HT1080 (cell line): ENCODE measurements at places on chromosomes 2 and 18. TPM values are rescaled to one million over a fixed set of nuclear protein-coding genes. Genes with fewer than 3 reads are reported as not detected.

ZNF385B gene
- total RNA-seq: 1.4 and 3.2 TPM in 2 replicates

VWC2L gene
- total RNA-seq: not detected in 2 replicates

C2orf78 gene
- total RNA-seq: not detected in 2 replicates

DSEL gene
- 4.6 and 4.9 TPM in 2 replicates for total RNA-seq

RAB6D gene
- total RNA-seq: not detected in 2 replicates

REG1A gene
- not detected in 2 replicates for total RNA-seq

TLX2 gene
- total RNA-seq: not detected in 2 replicates

MC2R gene
- total RNA-seq: not detected in 2 replicates

TFCP2L1 gene
- 0.10 and 0.33 TPM in 2 replicates for total RNA-seq

TCF23 gene
- not detected in 2 replicates for total RNA-seq

DYNAP gene
- total RNA-seq: 0.03 TPM in 1 of 2 replicates, not detected in the other

ERBB4 gene
- total RNA-seq: 0.02 TPM in 1 of 2 replicates, not detected in the other

NLRC4 gene
- total RNA-seq: not detected in 2 replicates

PAX3 gene
- total RNA-seq: not detected in 2 replicates

ZAP70 gene
- total RNA-seq: 0.47 TPM in 1 of 2 replicates, not detected in the other

STON1 gene
- total RNA-seq: 0.07 and 0.79 TPM in 2 replicates

DQX1 gene
- total RNA-seq: 0.13 and 0.18 TPM in 2 replicates

SERPINB4 gene
- not detected in 2 replicates for total RNA-seq

NOSTRIN gene
- not detected in 2 replicates for total RNA-seq

CNGA3 gene
- not detected in 2 replicates for total RNA-seq

MPP4 gene
- 26.4 and 31.2 TPM in 2 replicates for total RNA-seq

SP140 gene
- 6.9 and 9.3 TPM in 2 replicates for total RNA-seq

ACMSD gene
- not detected in 2 replicates for total RNA-seq

AQP12B gene
- not detected in 2 replicates for total RNA-seq

ALPP gene
- not detected in 2 replicates for total RNA-seq

SERPINB13 gene
- total RNA-seq: not detected in 2 replicates

CDC42EP3 gene
- 93.8 and 101 TPM in 2 replicates for total RNA-seq

POTEI gene
- total RNA-seq: 0.31 and 0.33 TPM in 2 replicates
